Cortex of kidney (tissue), 1 donor: ENCODE measurements at places on chromosomes 7 and 10.

DNA sequence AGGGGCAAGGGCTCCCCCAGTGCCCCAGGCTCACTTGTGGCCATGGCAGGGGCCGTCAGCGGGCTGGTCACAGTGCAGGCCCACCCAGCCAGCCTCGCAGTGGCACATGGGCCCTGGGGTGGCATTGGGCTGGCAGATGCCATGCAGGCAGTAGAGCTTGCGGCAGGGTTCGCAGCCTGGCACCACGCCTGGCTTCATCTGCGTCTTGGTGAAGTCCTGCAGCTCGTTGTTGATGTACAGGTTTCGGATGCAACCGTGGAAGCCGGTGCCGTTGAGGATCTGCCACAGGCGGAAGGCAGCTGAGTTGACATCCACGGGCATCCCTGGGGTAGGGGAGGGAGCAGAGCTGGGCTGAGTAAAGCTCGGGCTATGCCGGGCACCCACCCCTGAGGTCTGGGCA is 170.6 kb downstream of the LCOR start:
- no peak for DNase-seq

GRCh38 chr10:10498781-10499180 is 518.9 kb upstream of the CELF2 start:
- no peak for DNase-seq

DNA sequence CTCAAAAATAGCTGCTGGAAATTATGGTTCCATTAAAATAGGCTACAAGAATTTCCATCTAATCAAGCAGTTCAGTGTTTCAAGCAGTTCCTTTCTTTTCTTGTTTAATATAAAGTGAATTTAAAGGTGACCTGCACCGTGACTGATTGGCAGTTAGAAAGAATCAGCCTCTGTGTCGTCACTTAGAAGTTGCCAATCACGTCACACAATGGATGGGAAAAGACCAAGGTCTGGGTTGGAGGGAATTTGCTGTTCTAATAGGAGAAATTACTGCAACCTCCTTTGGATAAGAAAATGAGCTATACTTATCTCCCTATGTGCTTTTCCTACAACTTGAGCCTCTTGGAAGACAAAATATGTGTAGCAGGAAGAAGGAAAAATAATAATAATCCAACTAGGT is 219.4 kb upstream of the KMT2E start:
- no peak for DNase-seq

- DNase-seq = no peak
Measured at GRCh38 chr10:58666024-58666423, 153.4 kb downstream of the BICC1 start.

DNA sequence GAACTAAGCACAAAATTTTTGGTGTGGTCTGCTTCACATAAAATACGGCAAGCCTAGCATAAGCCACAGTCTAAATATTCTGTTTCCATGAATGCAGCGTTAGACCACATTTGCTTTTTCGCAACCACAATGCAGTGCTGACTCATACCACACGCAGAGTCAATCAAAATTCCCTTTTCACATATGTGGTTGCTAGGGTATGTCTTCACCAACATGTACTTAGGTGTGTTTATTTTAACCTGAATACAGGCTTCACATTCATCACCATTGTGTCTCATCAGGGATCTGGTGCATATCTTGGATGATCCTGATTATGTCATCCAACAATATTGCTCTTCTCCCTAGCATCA is 90.8 kb downstream of the CHN2 start:
- DNase-seq = no peak

- no peak for DNase-seq
Measured at GRCh38 chr10:117350909-117351308, 24.3 kb downstream of the PDZD8 start.

GRCh38 chr7:45401851-45402250 is 172.3 kb upstream of the ADCY1 start:
- DNase-seq = no peak

- no peak for DNase-seq
Measured at GRCh38 chr7:105951597-105951996, 11.5 kb upstream of the CDHR3 start.

- no peak for DNase-seq
Measured at GRCh38 chr10:9615189-9615588, 1402.5 kb upstream of the CELF2 start.

DNA sequence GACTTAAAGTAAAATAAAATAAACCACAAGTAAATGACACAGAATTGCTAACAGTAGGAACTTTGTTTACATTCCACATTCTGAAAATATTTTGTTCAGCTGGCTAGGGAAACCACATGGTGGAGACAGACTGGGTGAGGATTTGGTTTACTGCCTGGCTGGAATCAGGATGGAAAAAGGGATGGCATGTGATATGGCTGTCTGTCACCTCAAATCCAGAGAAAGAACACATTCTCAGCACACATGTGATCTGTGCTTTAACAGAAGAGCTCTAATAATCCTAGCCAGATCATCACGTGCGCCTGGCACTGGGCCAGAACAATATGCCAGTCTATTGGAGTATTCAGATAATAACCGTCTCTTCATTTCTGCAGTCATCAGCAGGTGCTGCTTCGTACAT is 90.9 kb upstream of the PIP4K2A start:
- DNase-seq = no peak

DNA sequence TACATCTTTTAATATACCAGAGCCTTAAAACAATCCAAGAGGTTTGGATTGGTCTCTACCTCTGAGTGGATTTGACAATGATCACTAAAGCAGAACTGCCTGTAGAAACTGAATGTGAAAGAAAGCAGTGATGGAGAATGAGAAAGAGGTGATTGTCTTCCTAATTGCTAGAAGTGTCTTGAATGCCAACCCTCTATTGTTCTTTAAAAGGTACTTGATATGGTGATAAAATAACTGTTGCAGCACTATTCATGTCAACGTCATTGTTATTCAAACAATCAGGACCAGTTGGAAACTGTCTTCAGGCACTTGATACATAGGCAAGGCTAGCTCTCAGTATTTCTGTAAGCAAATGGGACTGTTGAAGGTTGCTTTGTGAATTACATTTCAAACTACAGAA is 47.9 kb upstream of the ITPRID1 start:
- DNase-seq = no peak

GRCh38 chr7:70374772-70375533 is 757.0 kb upstream of the GALNT17 start:
- no peak for DNase-seq

DNA sequence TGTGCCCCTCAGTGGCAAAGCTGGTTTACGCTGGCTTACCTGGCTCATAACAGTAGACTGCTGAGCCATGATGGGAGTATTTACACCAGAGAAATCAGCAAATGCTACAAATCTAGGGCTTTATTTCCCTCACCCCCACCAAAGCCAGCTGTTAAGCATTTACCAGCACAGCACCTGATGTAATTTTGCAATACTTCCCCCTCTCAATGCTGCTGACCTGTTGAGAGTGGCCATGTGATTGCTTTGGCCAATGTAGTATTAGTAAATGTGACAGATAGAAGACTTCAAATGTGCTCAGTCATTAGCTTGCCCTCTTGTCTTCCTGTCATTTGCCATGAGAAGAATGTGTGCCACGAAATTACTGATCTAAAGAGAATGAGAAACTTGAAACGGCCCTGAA is 46.6 kb downstream of the HERPUD2 start:
- DNase-seq = no peak

- no peak for DNase-seq
Measured at GRCh38 chr7:57414852-57415251, 35.1 kb upstream of the ZNF716 start.

- DNase-seq = no peak
Measured at GRCh38 chr7:115221456-115221855, 299.6 kb downstream of the MDFIC start.

DNA sequence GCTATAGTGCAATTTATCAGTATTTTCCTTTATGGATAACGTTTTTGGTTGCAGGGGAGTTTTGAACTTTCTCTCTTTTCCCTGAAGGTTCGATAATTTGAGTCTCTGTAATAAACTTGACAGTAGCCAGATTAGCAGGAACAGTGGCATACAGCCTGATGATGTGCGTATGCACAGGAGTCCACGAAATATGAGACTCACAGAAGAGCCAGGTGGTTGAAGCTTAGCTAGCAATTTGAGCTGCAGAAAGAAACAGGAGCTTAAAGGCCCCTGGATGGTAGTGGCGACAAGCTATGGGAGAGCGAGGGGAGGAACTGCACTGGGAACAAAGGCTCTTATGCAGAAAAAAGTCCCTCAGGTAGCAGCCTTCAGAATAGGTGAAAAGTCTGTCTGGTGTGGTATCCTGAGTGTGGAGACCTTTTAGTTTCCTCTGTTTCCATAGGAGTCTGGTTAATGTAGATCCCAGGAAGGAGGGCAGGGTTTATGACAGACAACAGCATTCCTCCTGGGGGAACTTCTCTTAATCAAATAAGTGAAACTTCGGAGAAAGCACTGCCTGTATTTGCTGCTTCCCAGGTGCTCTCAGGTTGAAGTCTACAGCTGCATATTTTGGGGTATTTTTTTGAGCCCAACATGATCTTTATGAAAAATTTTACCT is 32.7 kb downstream of the FANK1 start:
- DNase-seq = no peak

- no peak for DNase-seq
Measured at GRCh38 chr10:59817773-59818172, 64.5 kb upstream of the MRLN start.

DNA sequence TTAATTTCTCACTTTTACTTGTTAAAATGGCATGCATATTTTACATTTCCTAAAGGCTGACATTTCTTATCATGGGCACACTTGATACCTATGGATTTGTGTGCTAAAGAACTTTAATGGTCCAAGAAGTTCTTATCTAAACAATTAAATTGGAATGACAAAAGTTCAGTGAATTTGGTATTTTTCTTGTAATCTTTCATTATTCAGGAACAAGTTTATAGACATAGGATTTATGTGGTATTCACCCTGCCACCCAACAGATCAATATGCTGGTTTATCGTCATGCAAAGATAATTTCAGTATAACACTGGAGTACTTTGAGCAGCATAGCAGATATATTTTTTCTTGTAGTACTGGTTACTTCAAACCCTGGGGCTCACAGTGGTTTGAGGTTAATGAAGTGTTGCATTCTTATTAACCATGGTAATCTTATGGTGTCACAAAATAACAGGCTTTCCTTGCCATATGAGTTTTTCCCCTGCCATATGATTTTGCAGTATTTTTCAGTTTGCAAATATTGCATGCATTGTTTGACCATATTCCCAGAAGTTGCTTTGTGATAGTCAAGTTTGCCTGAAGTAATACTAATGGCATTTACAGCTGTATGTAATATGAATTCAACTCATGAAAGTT is 148.8 kb downstream of the PPP1R9A start:
- DNase-seq = no peak

DNA sequence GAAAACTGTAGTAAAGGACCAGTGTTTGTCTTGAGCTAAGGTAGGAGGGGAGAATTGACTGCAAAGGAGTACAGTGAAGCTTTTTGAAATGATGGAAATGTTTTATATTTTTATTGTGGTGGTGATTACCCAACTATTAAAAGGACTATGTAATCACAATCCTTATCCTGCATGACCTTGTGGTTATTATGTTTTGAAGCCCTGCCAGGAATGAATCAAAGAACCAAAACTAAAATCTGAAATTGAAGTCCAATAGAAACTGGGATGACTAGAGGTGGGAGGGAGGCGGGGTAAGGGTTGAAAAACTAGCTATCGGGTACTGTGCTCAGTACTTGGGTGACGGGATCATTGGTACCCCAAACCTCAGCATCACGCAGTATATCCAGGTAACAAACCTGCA is 8.2 kb downstream of the CCDC7 start:
- DNase-seq = no peak

GRCh38 chr10:63515002-63515763 is 6.0 kb upstream of the REEP3 start:
- DNase-seq = no peak

- no peak for DNase-seq
Measured at GRCh38 chr10:81541517-81541916, 333.5 kb upstream of the NRG3 start.
